RWPE2 (cell line): ENCODE measurements at places on chromosomes 2 and 18.

DNA sequence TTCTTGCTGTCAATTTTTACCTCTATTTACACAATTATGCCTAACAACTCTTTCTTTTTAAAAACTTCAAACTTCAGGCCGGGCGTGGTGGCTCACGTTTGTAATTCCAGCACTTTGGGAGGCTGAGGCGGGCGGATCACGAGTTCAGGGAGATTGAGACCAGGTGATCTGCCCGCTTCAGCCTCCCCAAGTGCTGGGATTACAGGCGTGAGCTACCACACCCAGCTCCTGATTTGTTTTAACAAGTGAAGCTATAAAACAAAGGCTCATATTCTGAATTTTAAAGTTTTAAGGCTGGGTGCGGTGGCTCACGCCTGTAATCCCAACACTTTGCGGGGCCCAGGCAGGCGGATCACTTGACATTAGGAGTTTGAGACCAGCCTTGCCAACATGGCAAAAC is 15.5 kb downstream of the PTPN2 start:
- DNase-seq: no peak

GRCh38 chr2:118565786-118566540 is 281.5 kb downstream of the EN1 start:
- DNase-seq: no peak

GRCh38 chr18:54717673-54718407 is 110.4 kb upstream of the RAB27B start:
- no peak for DNase-seq

GRCh38 chr2:197108758-197109157 is 182.3 kb upstream of the PGAP1 start:
- DNase-seq: no peak

- no peak for DNase-seq
Measured at GRCh38 chr2:100643906-100644501, 81.2 kb downstream of the PDCL3 start.

- no peak for DNase-seq
Measured at GRCh38 chr2:144989579-144990270, 469.8 kb upstream of the ZEB2 start.

GRCh38 chr2:72623481-72623880 is 202.4 kb downstream of the EXOC6B start:
- no peak for DNase-seq

DNA sequence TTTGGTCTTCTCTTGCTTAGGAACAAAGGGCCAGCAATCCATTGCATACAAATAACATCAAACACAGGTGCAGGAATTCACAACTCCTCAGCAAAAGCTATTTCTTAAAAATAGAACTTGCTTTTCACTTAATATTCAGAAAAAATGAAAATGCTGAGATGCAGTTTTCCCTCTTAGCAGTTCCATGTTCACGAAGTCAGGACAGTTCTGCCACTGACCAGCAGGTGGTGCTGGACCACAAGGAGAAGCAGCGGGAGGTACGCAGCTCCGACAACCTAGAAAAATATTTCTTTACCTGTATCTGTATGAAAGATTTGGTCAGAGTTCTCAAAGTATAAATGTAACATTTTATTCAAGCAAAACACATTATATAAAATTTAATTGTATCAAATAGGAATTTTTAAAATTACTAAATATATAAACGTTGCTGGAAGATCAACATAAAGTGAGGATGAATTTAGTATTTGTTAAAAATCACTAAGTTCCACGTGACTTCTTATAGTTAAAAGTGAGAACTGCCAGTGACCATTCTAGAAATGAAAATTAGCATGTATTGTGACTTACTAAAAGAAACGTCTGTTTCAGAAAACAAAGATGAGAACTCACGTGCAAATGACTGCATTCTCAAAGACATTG is 48.8 kb downstream of the ADNP2 start:
- no peak for DNase-seq

GRCh38 chr18:49025767-49026500 is 75.2 kb upstream of the SMAD7 start:
- DNase-seq: no peak

DNA sequence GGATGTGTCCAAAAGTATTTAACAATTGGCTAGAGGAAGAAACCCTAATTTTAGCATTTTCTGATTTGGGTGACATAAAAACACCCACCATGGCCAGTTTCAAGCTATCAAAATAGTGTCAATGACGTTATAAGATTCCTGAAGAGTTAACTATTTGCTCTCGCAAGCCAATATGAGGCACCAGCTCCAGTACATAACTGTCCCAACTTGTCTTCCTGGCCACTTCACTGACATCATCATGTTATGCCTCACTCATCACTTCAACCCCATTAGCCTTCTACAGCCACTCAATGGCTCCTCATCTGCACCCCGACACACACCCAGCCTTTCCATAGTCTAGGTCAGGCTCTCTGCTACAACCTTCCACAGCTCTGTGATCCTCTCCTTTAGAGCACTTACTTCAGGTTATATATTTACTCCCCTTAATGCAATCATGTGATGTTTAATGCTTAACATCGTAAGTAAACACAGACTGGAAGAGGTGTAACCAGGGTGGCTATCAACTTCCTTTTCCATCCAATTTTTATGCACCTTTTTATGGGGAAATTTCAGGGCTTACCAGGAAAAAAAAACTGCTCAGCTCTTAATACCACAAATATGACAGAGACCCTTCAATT is 158.7 kb downstream of the VWC2L start:
- DNase-seq: no peak

GRCh38 chr2:207956771-207957170 is 68.6 kb downstream of the PLEKHM3 start:
- no peak for DNase-seq

GRCh38 chr2:98769784-98770183 is 38.9 kb upstream of the MGAT4A start:
- DNase-seq: no peak

DNA sequence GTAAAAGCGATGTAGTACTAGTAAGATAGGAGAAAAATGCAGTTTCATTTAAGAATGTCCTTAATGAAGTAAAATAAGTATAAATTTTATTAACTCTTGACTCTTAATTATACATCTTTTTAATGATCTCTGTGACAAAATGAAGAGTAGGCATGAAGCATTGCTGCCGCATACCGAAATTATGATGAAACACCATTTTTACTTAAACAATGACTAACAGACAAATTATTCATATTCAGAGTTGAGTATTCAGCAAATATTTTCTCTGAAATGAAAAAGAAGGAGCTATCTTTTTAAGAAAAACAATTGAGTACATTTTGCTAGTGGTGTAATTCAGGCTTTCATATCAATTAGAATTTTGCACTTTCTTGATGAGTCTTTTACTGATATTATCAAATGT is 150.6 kb upstream of the DOCK10 start:
- DNase-seq: no peak

DNA sequence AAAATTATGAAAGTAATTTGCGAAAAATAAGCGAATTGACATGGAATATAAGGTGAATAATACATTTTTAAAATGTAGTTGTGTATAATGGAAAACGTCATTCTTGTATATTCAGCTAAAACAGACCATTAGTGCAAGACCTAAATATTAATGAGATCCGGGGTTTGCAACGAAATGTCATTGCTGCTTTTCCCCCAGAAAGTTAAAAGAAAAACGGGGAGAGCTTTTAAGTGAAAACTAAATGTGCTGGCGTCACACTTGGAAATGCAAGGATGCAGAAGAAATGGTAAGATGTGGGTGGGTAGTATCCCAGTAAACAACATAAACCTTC is 491 bp upstream of the SGO2 start:
- DNase-seq: no peak

DNA sequence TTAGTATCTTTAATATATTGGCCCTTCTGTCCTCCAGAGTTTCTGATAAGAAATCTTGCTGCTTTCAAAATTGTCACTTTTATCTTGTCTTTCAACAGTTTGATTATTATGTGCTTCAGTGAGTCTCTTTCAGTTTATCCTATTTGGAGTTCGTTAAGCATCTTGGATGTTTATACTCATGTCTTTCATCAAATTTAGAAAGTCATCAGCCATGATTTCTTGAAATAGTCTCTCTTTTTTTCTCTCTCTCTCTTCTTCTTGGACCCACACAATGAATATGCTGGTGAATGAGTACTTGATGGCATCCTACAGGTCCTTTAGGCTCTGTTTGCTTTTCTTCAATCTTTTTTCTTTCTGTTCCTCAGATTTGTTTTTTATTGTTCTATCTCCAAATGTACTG is 26.9 kb upstream of the KIF5C start:
- no peak for DNase-seq

DNA sequence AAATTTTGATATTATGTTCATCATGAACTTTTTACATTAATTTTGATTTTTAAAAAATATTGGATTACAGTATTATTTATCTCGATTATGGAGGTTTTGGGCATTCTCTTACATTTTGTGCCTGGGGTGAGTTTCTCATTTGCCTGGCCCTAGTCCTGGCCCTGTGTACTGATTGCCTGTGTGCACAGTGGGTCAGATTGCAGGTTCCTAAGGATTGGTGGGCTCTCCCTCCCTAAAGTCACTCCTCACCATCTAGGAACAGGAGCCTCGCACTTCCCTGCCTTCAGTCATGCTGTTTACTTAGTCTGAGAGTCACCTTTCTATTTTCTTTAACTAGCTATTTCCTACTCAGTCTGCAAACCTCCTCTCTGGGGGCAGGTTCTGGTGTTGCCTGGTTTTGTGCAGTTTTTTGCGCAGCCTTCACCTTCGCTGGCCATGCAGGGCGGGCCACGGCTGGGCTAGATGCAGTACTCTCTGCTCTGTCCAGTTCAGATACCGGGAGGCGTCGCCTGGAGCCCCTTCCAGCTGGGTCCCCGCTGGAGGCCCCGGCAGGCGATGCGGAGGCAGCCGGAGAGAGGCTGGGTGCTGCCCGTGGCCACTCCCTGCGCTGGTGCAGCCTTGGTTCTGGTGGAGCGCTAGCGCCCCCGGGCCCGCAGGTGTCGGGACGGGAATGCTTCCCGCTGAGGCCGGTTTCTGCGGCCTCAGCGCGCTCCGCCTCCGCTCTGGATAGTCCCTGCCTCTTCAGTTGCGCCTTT is 23.3 kb upstream of the MC5R start:
- peak; percentile 83 for DNase-seq

- no peak for DNase-seq
Measured at GRCh38 chr18:34222307-34223163, 2.2 kb downstream of the NOL4 start.

- no peak for DNase-seq
Measured at GRCh38 chr2:111634050-111634794, 249.8 kb downstream of the ANAPC1 start.

GRCh38 chr2:111900859-111901258 is 2.5 kb downstream of the MERTK start:
- DNase-seq: no peak

DNA sequence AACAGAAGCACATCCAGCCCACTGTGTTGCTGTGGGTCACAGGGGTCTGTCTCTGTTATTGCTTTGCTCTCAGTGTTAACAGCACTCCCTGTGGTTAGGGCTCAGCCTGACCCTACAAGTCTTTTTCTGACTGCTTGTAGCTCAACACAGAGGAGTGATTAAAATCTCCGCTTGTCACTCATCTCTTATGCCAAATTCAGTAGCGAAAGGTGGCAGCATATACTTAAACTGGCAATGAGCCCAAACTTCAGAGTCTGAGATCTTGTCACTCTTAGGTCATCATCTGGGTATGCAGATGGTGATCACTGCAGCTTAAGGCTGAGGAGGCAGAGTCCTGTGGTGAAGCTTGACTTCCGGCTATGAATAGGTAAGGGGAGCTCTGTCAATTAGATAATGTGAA is 63.3 kb upstream of the CSRNP3 start:
- no peak for DNase-seq

DNA sequence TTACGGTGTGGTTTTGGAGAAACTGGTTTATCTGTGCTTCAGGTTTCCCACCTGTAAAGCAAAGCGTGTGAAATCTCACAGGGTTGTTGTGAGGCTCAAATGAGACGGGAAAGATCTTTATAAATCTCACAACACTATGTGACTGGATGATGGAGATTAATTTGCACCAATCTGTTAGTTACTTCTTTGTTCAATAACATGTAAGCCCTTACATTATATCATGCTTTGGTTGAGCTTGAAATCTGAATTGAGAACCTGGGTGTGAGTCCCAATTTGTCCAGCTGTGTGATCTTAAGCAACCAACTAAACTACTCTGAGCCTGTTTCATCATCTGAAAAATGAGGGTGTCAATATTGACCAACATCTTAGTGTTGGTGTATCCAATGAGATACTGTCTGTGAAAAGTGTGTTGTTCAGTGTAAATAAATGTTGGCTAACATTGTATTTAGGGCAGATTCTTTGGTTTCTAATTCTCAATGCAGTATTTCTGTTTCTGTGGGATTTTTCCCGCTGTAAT is 741 bp upstream of the GCKR start:
- no peak for DNase-seq

DNA sequence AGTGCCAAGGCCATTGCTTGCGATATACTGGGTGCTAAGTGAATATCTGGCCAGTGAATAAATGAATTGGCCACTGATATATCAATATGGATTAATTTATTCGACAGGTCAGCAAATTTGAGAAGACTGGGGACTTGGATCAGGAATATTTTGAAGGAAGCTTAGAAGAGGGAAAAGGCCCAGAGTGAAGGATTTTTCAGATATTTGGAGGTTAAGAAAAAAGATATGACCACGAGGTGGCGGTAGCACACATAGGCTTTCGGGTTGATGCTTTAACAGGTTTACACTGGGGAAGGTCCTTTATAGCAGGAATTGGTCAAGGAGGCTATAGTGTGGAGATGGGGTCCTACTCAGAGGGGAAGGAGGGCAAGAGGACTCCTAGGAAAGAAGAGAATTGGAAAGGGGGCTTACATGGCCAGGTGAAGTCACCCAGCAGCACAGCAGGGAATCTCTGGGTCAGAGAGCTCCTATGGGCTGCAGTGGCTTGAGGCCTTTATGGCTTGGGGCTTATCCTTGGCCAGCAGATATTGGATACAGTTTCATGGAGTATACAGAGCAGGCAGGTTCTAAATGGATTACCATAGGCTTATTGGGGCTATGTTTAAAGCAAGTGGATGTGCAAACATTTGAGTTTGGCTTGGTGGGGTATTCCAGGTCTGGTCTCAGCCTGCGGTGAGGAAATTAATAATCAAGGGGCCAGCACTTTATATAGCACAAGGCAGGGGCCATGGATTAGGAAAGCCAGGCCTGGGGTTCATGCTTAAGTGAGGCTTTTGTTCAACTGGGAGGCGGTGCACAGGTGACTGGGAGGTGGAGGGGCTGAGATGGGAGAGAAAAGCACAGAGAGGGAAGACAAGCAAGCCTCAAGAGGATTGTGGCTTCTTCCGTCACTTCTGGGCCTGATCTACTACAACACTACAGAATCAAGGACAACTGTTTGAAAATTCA is 9.7 kb downstream of the IL1RN start:
- DNase-seq: no peak

GRCh38 chr2:72554381-72554780 is 271.5 kb downstream of the EXOC6B start:
- no peak for DNase-seq

- no peak for DNase-seq
Measured at GRCh38 chr2:98825020-98825350, 94.1 kb upstream of the MGAT4A start.

GRCh38 chr18:478681-479080 is 21.8 kb downstream of the COLEC12 start:
- no peak for DNase-seq

- no peak for DNase-seq
Measured at GRCh38 chr2:43941359-43941758, 54.4 kb downstream of the LRPPRC start.

- no peak for DNase-seq
Measured at GRCh38 chr2:231514951-231515297, 15.3 kb downstream of the NMUR1 start.
